ENCODE measurements at places on chromosomes 16 and 17.

DNA sequence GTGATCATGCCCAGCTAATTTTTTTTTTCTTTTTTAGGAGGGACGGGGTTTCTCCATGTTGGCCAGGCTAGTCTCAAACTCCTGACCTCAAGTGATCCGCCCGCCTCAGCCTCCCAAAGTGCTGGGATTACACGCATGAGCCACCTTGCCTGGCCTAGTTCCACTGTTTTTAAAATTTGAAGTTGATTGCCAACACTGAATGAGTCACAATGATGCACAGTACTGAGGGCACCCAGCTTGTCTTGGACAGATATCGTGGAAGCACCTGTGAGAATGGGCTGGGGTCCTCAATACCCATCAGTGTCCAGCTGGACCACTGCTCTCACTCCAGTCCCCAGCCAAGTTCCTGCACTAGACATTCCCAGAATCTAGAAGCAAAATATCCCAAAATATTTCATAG lies 2.5 kb downstream of the KNOP1 start:
- no peak for DNase-seq

- no peak for DNase-seq
These were observed 2.4 kb upstream of the MT1B start for GRCh38 chr16:56649271-56649670.

- peak; percentile 45 for DNase-seq
These were observed 6.4 kb downstream of the ASPSCR1 start for GRCh38 chr17:81983639-81984373.

- no peak for DNase-seq
These were observed 79.4 kb downstream of the RBFOX3 start for GRCh38 chr17:79531191-79532095.

- no peak for DNase-seq
These were observed 8.0 kb upstream of the VAT1L start for GRCh38 chr16:77780378-77780837.

DNA sequence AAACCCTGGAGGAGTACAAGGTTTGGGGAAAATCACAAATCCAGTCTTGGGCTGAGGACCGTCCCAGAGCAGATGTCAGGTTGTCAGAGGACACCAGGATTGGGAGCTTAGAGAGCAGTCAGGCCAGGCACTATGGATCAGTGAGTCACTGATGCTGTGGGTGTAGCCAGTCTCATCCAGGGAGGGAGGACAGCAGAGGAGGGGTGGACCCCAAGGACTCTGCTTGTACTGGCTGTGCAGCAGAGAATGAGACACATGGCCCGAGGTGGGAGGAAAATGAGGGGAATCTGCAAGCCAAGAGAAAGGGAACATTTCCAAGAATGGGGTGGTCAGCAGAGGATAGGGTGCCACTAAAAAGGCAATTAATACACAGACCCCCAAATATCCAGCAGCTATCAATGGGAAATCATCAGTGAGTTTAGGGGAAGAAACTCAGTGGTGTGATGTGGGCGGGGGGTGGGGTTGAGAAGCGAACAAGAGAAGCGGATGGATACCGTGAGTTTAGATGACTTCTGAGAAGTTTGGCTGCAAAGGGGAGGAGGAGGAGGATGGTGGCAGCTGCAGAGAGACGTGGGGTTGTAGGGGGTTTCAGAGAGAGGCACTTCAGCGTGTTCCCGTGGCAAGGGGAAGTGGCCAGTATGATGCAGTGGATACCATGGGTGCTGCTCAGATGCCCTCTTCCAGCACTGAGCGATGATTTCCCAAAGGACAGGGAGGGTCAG lies 43.9 kb downstream of the ARHGAP27 start:
- no peak for DNase-seq

DNA sequence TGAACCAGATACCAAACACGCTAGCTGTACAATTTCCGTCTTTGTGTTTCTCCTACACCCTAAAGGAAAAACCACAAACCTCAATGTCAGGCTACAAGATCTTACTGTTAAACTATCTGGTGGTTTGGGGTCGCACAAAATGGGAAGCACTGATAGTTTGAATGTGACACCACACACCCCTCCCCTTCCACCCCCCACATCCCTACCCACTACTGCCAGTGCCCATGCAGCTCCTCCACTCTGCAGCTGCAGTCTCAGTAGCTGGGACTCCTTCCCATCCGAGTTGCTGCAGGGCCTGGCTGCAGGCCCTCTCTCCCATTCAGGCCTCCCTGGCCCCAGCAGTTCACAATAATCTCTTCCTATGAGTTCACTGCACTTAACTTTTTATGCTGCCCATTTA lies 18.4 kb downstream of the TRAP1 start:
- no peak for DNase-seq

DNA sequence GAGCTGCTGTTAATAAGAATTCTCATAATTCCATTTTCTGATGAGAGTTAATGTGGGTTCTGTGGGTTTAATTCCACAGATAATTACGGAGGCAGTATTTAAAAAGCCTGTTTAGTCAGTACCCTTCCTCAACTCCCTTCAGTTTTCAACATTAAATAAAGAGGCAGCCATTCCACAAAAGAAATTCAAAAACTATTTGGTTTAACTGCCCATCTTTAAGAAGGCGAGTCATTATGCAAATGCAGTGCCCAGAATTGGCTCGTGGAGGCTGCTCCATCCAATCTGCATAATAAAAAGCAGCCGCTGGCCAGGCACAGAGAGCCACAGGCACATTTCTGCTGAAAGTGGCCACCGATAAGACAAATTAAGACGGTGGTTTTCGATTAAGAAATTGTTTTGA lies 194.4 kb upstream of the TOX3 start:
- DNase-seq = no peak

DNA sequence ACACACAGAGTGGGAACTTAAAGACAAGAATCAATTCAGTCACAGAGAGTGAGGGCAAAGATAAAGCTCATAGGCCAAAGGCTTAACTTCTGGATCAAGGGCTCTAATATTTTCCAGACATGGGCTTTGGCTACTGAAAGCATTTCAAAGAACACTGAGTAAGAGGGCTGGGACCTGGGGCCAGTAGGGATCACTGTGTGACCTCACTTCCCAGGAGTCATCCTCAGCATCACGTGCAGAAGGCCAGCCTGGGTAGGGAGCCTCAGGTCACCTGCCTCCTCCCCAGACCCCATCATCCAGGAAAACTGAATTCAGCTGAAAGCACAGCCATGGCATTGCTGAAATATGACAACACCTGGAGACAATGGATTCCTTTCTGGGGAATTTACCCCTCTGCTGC lies 163.5 kb downstream of the RAB11FIP4 start:
- no peak for DNase-seq

- DNase-seq = no peak
These were observed 40.8 kb downstream of the SCNN1G start for GRCh38 chr16:23223368-23223767.

- no peak for DNase-seq
These were observed 38.5 kb downstream of the VPS53 start for GRCh38 chr17:676060-676700.

GRCh38 chr16:12406158-12406557 lies 397.5 kb downstream of the CPPED1 start:
- no peak for DNase-seq

DNA sequence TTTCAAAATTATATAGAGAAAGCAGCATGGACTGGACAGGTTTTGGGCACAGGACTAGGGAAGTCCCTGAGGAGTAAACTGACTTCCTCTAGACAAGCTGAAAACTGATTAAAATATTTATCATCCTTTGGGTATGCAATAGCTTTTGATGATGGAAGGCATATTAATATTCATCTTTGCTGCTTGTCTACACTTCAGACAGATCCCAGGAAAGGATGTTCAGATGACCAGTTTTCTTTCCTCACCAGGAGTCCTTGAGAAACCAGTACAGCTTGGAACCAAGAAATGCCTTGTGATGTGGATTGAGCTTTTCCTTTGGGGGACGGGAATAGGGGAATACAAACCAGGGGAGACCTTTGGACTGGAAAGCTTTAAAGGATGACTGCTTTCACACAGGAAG lies 195.5 kb downstream of the FTO start:
- no peak for DNase-seq

- DNase-seq = no peak
These were observed 100.8 kb downstream of the HS3ST3A1 start for GRCh38 chr17:13500947-13501346.

DNA sequence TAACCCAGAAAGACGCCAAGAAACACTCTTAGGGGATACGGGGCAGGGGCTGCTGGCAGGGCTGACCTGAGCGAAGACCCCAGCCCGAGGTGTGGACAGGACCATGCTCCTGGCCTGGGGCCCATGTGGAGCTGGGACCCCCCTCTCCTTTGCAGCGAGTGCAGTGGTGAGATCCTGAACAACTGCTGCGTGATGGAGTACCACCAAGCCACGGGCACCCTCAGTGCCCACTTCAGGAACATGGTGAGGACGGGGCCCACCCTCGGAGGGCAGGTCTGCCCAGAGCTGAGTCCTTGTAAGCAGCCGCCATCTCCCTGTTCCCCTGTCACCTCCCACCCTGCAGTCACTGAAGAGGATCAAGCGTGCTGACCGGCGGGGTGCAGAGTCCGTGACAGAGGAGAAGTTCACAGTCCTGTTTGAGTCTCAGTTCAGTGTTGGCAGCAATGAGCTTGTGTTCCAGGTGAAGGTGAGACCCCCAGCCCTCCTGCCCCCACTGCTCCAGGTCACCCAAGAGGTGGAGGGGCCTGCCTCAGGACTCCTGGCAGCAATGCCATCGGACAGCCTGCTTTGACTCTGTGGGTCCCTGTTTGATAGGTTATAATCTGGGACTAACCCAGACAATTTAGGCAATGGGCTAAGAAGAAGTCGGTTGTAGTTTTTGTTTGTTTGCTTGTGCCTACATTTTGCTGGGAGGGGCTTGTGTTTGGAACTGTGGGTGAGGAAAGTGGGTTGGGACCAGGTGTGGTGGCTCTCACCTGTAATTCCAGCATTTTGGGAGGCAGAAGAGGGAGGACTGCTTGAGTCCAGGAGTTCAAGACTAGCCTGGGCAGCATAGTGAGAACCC lies 16.1 kb downstream of the STAT5A start:
- no peak for DNase-seq

DNA sequence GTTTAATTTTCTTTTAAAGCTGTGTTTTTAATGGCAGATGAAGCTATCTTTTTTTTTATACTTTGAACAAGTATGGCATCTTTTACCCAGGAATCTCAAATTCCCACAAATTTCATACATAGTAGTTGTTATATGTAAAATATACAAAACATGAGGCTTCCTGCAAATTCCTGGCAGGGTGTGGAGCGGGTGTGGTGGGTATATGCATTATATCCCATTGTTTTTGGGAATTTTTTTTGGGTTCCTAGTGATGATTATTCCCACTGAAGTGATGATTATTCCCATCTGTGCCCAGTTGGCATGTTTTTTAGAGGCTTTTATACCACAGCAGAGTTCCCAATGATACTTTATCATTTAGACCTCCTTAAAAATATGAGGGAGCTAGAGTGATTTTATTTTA lies 320.4 kb downstream of the ZFHX3 start:
- no peak for DNase-seq

DNA sequence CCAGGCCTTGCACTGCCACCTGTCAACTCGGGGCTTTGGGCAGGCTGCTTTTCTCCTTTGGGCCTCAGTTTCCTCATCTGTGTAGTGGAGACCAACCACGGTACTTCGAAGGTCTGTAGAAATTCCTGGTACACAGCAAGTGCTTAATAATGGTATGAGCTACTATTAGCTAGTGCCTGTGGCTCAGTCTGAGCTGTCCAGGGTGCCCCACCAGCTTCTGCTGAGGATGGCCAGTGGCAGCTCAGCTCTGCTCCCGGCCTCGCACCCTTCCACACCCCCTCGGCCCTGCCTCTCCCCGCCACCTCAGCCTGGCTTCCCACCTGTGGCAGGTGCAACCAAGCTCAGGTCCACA lies 26.2 kb upstream of the PLCG2 start:
- no peak for DNase-seq

- DNase-seq = no peak
These were observed 39.8 kb upstream of the ANKFN1 start for GRCh38 chr17:56113486-56113885.

GRCh38 chr17:47690121-47690520 lies 3.8 kb upstream of the TBKBP1 start:
- DNase-seq = no peak

GRCh38 chr16:74698222-74698621 lies 2.4 kb downstream of the MLKL start:
- no peak for DNase-seq

GRCh38 chr17:20273741-20274500 lies 193.4 kb downstream of the LGALS9B start:
- DNase-seq = no peak

- DNase-seq = no peak
These were observed 65.7 kb downstream of the TMEM132E start for GRCh38 chr17:34644941-34645550.

DNA sequence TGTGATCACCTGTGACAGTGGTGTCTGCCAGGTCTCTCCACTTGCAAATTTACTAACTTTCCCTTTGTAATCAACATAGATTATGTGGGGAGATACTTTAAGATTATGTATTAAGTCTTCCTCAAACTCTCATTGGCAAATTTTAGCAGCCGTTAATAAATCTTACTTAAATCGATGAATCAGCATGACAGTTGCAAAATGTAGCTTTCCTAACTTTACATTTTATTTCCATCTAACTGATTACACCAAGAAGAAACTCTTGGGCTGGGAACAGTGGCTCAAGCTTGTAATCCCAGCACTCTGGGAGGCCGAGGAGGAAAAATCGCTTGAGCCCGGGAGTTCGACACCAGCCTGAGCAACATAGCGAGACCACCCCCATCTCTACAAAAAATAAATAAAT lies 23.3 kb upstream of the CPNE2 start:
- DNase-seq = no peak

DNA sequence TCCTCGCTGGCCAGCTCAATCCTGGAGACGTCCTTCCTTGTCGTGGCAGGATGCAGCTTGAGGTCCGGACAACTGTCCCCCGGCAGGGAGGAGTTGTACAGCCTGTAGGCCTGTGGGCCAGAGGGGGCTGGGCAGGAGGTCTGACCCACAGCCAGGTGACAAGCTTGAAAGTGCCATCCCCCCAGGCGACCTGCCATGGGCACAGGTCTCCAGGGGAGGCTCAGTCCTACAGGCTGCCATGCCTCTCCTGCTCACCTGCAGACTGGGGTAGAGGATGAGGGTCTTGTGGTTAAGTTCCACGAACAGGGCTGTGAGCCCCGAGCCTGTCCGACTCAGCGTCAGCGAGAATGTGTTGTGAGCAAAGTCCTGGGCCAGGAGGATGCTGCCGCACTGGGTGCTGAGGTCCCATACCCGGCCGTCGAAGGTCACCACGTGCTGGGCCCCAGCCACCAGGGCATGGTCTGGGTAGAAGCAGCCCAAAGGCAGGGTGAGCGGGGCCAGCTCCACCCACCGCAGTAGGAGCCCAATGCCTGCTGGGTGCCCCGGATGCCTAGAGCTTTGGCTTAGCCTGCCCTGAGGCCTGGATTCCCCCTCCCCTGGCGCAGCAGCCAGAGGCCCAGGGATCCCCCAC lies 39.8 kb downstream of the RMI2 start:
- DNase-seq = no peak

DNA sequence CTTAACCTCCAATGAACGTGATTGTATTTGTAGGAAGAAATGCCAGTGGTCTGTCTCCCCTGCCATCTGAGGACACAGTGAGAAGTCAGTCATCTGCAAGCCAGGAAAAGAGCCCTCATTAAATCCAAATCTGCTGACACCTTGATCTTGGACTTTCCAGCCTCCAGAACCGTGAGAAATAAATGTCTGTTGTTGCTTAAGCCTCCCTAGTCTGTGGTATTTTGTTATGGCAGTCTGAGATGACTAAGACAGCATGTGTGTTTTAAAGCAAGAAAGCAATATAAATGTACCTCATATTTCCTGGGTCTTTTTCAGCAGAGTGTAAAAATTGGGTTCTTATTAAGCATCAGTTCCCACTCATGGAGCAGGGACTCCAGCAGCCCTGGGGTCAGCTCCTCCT lies 177.9 kb upstream of the NLRP1 start:
- no peak for DNase-seq
